ENCODE measurements at places on chromosomes 3 and 15.
A peak's percentile ranks its signal among the peaks of the same experiment; 100 is the strongest.

DNA sequence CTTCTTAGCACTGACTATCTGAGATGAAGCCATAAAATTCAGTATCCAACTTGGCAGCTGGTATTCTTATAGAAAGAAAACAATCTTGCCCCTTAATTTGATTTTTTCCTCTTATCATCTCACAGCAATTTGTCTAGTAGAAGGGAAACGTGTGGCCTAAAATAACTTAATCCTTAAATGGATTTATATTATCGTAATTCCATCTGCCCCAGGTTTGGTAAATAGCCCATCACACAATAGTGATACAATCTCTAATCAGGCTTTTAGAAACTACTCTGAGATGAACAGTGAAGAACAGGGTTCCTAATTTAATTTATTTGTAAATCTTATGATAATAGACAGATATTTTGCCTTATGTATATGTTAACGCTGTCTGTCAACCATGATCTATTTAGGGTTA is 24.8 kb downstream of the PEX5L start:
- no peak for DNase-seq

- DNase-seq = no peak
Observed at GRCh38 chr15:69317392-69317841, 18.7 kb downstream of the PAQR5 start.

GRCh38 chr3:32540899-32541298 is 29.8 kb downstream of the DYNC1LI1 start:
- no peak for DNase-seq

- no peak for DNase-seq
Observed at GRCh38 chr3:33322412-33322811, 45.2 kb downstream of the FBXL2 start.

GRCh38 chr15:73789521-73790240 is 36.5 kb upstream of the INSYN1 start:
- DNase-seq = no peak

DNA sequence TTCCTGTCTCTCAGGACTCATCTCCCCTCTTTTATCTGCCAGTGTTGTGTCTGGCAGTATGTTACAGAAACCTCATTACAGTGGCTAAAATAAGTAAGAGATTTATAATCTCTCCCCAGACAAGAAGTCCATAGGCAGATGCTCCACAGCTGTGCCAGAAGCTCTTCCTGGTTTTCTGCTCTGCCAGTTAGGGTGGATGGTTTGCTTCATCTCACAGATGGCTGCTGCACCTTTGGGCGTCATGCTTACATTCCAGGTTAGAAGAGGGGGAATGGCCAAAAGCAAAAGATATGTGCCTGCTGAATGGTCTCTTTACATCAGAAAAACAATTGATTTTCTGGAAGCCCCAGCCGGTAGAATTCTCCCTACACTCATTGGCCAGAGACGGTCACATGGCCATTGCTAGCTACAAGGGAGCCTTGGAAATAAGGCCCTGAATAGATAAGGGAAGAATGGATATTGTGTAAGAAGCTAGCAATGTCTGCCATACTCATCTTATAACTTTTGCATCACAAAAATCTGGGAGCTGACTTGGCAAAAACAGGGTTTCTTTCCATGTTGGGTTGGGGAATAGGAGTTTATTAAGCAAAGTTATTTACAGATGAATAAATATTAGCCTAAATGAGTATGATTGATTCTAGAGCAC is 91.1 kb downstream of the PDCD6IP start:
- DNase-seq = no peak

DNA sequence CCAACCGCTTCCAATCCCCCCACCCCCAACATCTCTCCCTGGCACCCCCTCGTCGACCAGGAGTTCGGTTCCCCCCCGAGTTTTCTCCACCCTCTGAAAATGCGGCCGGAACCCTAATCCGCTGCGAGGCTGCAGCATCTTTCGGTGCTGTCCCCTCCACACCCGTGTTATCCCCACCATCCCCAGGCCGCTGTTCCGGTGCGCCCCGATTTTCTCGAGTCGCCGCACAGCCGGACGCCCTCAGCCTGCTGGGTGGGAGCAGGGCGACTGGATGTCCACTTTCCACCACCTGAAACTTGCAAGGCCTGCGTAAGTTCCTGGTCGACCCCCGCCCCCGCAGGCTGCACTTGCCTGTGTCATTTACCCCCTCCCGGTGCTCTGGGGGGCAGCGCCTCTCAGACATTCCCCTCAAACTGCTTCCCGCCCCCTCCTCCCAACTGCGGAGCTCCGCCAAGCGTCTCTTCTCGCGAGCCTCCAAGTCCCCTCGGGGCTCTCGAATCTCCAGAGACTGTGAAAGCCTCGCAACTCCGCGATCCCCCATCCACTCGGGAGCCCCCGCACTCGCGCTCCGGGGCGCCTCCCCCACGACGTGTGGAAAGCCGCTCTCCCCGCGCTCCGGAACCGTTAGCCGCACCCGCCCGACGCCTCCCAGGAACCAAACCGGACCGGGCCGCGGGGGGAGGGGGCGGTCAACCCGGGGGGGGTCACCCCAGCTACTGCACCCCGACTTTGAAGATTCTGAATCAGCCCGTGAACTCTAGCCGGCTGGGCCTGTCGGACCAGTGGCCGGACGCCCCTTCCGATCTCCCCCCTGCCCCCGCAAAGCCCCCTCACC is 566 bp downstream of the ETV5 start:
- DNase-seq = no peak

DNA sequence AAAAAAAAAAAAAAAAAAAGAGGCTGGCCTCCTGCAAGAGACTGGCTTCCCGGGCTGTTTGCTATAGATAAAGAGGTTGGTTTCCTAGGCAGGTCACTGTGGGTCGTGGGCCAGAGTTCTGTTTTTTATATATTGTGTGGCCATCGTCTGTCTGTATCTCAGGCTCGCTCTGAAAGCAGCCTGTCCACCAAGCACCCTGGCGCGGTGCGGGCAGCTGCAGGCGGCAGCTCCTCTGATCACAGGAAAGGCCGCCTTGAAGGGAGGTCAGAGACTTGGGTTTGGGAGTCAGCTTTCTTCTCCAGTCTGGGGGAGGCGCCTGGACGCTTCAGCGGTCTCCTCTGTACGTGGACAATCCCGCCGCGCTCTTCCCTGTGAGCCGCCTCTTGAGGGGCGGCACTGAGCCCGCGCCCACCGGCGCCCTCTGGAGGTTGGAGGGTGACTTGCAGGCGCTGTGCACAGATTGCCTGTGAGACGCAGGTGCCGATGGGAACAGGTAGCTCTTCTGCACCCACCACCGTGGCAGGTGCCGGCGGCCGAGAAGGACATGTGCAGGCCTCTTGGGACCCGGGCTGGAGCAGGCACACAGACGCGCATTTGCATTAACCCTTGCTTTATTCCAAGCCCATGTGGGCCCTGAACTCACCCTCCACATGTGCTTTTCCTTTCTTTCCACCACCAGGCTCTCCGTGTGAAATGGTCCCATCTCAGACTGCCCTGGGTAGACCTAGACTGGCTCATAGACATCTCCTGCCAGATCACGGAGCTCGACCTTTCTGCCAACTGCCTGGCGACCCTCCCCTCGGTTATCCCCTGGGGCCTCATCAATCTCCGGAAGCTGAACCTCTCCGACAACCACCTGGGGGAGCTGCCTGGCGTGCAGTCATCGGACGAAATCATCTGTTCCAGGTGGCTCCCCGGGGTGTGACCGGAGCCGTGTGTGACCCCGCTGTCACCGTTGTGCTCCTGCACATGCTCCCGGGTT is 89.3 kb downstream of the LRRK1 start:
- DNase-seq = peak; percentile 85

DNA sequence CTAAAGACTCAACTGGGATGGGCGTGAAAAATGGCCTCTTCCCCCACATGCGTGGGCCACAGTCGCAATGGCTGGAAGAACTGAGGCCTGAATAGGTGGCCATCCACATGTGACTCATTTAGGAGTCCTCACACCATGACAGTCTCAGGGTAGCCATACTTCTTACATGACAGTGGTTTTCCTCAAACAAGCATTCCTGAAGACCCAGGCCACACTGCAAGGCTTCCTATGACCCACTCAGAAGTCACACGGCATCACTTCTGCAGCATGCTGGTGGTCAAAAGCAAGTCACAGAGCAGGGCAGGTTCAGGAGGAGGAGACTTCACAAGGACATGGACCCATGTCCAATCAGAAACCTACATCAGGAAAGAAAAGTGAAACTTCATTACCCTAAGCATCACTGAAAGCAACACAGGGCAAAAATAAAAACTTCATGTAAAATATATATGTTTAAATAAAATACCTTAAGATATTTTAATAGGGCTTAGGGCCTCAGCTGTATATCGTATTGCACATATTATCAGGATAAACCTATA is 257.1 kb downstream of the OPA1 start:
- DNase-seq = no peak

DNA sequence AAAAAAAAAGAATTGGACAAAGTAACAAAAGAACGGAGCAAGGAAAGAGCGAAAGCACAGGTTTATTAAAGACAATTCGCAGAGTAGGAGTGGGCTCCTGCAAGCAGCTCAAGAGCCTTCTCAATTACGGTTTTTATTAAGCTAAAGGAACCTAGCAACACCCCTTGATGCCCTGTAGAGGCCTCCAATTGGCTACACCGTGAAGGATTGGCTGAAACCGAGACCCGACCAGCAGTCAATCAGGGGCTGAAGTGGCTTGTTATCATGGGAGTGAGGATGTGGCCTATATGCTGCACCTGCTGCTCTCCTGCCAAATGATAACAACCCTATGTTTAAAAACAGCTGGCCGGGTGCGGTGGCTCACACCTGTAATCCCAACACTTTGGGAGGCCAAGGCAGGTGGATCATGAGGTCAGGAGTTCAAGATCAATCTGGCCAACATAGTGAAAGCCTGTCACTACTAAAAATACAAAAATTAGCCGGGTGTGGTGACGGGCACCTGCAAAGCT is 20.4 kb upstream of the AP3B2 start:
- no peak for DNase-seq

DNA sequence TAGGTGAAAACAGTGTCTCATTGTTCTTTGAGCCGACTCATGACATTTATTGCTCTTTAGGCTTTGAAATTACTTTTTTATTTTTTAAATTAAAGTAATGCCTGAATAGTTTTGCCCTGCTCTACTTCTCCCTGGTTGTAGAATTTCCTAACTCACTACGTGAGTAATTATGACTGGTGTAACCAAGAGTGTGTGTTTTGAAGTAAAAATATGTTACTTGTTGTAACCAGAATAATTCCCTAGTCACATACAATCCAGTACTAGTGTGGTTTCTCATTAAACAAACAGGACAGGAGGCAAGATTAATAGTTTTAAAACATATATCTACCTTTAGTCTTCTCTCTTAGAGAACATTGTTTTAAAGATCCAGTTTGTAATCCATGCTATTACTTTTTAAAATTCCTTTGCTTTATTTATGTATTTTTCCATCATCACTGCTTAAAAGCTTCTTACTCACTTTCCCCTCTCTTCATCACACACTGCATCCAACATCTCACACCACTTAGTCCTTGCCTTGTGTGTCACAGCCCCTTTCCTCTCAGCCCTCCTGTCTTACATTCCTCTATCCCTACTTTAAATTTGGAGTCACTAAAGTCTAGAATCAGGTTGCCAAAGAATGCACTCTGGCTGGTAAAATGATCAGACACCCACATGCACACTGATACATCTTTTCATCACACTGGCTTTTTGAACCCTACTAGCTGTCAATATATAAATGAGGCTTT is 219.7 kb downstream of the WNT5A start:
- no peak for DNase-seq

DNA sequence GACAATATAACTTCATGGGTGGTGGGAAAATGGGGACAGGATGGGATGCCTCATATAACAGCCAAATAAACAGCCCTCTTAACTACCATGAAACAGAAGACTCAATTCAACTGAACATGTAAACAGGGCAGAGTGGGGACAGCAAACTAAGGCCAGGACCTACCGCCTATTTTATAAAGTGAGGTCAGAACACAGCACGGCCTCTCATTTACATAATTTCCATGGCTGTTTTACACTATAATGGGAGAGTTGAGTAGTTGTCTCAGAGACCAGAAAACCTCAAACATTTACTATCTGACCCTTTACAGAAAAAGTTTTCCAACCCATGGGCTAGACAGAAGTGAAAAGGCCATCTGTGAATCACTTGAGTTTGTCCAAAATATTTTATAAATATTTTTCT is 56.7 kb upstream of the SNRPA1 start:
- no peak for DNase-seq

- DNase-seq = no peak
Observed at GRCh38 chr3:120680193-120680894, 1.7 kb downstream of the HGD start.

- DNase-seq = no peak
Observed at GRCh38 chr3:46242120-46242519, at the start of gene CCR3. Gene CCR3, plus strand, starts transcription at chr3:46242460. Its CDS starts 22,699 bp downstream, at chr3:46265159.

DNA sequence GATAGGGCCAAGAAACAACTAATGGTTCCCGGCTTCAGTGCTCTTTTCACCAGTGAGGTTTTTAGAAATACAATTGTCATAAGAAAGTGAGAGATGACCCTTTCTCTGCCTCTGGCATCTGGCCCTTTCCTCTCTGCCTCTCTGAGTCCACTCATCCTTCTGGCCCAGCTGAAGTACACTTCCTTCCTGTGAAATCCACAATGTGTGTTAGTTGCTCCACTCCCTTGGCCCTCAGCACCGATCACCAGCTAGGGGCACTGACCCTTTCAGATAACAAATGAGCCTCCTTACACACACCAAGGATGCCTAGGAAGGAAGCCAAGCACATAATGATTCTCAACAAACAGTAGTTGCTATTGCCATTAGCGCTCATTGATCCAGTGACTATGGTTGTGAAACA is 2.9 kb upstream of the CAV3 start:
- no peak for DNase-seq

- DNase-seq = no peak
Observed at GRCh38 chr15:92812271-92812670, 87.9 kb upstream of the CHD2 start.
